ENCODE measurements at places on chromosomes 1 and 21.

DNA sequence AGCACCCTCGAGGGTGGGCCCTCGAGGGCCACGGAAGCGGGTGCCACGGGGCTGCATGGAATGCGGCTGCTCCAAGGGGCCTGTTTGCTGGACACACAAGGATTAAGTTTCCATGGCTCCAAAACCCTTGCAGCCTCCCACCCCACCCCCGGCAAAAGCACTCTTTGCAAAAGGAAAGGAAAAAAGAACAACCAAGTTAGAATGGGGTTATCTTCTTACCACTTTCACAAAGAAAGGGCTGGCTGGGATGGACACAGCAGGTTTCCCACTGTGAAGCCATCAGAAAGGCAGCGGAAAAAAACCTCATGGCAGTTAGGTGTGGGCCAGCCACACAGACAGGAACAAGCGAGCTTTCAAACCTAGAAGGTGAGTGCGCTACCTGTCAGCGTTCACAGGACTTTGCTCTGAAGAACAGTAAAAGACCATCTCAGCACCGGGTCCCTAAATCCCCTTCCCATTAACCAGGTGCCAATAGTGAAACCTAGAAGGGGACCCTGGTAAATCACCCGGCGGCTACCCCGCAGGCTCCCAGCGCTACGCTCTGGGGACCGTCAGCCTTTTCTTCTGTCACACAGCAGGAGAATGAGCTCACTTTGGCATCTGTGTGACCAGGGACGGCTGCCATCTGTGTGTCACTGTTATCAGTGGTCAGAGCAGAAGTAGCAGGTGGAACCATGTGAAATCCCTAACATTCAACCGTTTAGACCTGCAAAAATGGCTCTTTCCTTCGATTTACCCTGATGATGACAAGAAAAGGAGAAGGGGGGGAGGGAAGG is 93.0 kb downstream of the SIM2 start:
- no peak for DNase-seq

GRCh38 chr1:167052389-167052788 is 37.8 kb downstream of the GPA33 start:
- DNase-seq = no peak

- DNase-seq = no peak
Observed at GRCh38 chr1:184424157-184424556, 37.3 kb downstream of the C1orf21 start.

DNA sequence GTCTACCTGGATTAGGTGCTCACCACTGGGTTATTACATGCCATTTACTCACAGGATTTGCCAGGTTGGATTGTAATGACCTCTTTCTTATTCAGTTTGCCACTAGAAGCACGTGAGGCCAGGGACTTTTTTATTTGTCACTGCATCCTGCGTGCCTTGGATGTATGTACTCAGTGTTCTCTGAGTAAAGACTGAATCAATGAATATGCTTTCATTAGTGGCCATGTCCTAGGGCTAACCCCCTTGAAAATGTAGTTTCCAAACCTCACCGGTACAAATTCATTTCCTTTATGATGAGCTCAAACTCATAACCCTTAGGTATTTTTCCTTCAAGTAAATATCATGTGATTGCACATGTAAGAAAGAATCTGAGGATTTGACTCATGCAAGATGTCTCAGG is 1.3 kb upstream of the ZP4 start:
- DNase-seq = no peak

GRCh38 chr1:225250432-225250831 is 177.4 kb downstream of the LBR start:
- peak; percentile 60 for DNase-seq

GRCh38 chr1:77636864-77637263 is 45.6 kb downstream of the ZZZ3 start:
- no peak for DNase-seq

GRCh38 chr1:235566084-235566483 is 61.8 kb upstream of the B3GALNT2 start:
- no peak for DNase-seq

DNA sequence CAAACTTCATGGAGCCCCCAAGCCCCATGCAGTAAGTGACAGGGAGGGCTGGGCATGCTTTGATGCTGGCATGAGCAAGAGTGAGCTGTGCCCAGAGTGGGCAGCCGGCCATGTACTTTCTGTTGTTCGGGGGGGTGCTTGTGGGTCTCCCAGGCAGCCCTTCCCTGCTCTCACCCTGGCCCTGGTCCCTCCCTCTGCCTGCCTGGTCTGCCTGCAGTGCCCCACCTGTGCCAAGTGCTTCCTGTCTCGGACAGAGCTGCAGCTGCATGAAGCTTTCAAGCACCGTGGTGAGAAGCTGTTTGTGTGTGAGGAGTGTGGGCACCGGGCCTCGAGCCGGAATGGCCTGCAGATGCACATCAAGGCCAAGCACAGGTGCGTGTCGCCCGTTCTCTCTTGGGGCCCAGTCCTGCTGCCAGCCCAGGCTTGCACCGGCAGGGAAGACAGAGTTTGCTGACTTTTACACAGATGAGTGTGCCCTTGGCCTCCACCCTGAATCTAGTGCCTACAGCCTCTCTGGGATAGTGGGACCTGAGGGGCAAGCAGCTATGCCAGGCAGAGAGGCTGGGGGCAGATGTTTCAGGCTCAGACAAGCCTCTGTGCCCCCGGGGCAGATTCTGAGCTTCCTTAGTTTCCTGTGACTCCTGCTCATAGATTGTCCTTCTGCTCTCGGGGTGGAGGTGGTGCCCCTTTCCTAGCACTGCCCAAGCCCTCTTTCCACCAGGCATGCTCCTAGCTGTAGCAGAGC is 7.6 kb downstream of the ZBTB48 start:
- no peak for DNase-seq

DNA sequence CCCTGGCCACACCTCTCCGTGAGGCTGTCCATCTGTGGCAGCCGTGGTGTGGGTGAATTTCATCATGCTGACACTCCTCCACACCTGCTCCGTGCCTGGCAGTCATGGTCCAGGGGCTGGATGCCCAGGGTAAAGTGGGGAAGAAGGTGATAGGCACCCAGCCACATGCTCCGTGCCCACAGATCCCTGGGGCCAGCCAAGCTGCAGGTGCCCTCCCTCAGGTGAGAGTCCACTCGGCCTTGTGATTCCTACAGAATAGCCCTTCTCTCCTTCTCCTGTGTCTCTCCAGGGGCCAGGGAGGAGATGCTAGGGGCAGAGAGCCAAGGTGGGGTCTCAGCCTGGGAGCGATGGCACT is 16.8 kb upstream of the POFUT2 start:
- no peak for DNase-seq

GRCh38 chr1:70843452-70843851 is 204.2 kb downstream of the PTGER3 start:
- DNase-seq = no peak

- no peak for DNase-seq
Observed at GRCh38 chr1:227134686-227135314, 183.5 kb downstream of the CDC42BPA start.

GRCh38 chr1:54476530-54477109 is 70.4 kb upstream of the SSBP3 start:
- peak; percentile 20 for DNase-seq

GRCh38 chr1:107858323-107858722 is 106.7 kb downstream of the VAV3 start:
- DNase-seq = no peak

DNA sequence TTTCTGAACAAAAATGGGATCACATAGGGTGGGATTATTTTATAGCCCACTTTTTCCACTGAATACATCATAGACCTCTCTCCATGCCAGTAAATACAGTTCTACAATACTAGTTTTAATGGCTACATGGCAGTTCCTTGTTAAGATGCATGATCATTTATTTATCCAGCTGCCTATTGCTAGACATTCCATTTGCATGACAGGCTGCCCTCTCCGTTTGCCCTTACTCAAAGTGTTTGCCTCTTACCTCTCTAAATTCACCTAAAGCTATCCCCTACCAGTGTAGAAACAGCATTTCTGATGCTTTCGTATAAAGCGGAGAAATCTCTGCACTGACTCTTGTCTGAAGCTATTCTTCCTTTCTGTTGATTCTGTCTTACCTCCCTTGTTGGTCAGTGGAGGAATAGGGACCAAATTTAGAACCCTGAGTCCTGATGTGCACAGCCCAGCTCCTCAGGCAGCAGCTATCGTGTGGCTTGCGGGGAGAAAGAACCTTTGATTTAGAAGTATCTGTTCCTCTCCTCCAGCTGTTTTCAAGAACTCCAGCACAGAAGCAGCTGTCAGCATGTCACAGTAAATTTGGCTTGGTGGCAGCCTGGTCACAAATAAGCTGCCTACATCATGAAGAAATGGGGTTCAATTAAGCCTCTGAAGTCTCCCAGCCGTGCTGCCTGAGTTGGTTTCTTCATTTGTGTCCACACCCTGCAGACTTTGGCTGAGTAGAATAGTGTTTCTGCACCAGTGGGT is 337.3 kb downstream of the PRDM2 start:
- no peak for DNase-seq

DNA sequence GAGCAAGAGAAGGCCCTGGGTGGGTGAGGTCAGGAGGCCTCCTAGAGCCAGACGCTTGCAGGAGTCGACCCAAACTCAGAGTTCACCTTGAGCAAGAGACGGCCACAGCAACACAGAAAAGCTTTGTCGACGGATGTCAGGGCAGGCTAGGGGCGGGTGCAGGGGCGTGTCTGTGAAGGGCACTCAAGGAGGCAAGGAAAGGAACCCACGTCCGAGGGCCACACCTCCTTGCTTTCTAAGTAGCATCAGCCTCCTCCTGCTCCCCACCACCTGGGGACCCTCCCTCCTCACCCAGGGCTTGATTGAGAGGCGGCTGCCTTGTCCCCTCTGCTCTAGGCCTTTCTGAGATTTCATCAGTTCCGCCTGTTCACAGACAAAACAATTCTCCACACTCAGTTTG is 92.1 kb downstream of the OMA1 start:
- DNase-seq = no peak

- no peak for DNase-seq
Observed at GRCh38 chr1:1165900-1166421, 7.7 kb upstream of the TTLL10 start.
